ENCODE measurements at places on chromosomes 3 and 15.

DNA sequence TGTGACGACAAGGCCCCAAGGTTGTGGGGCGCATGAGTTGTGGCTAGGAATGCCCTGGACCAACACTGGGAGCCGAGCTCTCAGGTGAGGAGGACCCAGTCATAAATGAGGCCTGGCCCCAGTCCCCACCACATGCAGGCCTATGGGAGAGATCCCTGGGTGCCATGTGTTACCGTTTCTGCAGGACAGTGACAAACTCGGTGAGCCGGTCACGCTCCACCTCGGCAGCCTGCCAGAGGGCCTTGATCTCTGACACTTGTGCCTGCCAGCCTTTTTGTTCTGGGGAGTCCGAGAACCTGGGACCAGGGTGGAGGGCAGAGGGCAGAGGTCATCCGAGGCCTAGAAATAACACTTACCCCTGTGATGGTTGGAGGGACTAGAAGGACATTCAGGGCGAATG lies 27.7 kb upstream of the HHATL start:
- DNase-seq: no peak

DNA sequence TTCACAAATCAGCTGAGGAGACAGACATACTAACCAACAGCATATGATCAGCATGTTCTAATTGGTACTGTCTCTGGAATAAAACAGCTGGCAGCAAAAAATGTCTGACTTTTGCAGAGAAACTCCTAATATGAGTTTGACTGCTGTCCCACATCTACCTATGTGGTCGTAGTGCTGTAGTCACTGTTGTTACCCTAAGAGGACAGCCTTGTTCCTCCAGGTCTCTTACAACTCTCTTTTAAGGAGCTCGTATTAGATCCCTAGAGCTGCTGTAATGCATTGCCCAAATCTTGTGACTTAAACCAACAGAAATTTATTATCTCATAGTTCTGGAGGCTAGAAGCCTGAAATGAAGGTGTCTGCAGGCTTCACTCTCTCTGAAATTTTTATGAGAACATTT lies 92.1 kb downstream of the TGFBR2 start:
- DNase-seq: no peak

GRCh38 chr3:179308001-179308400 lies 14.8 kb upstream of the ZNF639 start:
- DNase-seq: no peak

GRCh38 chr3:70383360-70383831 lies 71.0 kb upstream of the MDFIC2 start:
- no peak for DNase-seq

DNA sequence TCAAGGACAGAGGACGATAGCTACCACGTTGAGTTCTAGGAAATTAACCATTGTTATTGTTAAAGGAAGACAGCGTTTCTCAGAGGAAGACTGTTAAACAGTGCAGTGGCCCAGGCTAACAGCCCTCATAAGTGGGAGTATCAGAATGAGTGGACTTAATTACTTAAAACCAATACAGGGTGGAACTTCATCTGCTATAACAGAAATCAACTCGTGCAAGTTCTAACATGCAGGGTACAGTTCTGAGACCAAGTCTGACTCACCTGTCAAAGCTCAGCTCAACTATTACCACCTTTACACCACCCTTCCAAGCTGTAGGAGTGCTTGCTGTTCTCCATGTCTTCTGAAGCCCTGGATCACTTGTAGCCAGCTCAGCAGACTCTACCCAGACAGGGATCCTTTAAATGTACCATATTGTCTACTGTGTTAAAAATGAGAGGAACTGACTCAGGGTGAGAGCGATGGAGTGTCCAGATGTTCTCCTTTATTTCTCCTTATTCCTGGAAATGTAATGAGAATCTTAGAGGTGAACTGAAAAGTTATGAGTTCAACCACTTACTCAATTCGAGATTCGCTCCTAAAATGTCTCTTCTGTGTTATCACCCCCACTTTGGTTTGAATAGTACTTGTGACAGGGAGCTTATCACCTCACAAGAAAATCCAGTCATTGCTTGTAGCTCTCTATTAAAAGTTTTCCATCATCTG lies 26.5 kb downstream of the CD86 start:
- no peak for DNase-seq

- DNase-seq: no peak
These were observed 57.9 kb downstream of the CMSS1 start for GRCh38 chr3:99875581-99875928.

DNA sequence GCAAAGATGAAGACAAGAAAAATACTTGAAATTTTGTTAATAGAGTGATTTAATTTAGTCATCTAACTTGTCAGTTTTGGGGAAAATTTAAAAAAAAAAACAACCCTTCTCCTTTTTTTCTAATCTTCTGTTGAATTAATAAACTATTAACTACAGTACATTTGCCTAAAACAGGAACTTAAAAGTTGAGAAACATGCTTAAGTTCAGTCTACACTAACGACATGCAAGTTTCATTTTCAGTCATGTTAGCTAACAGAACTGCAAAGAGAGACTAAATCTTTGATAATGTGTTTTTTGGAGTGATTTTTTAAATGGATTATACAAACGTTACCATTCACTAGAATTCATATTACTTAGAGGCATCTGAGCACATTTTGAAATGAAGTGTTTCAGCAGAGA lies 71.9 kb upstream of the MBNL1 start:
- DNase-seq: no peak

GRCh38 chr3:168100777-168101492 lies 5.2 kb upstream of the GOLIM4 start:
- DNase-seq: no peak

DNA sequence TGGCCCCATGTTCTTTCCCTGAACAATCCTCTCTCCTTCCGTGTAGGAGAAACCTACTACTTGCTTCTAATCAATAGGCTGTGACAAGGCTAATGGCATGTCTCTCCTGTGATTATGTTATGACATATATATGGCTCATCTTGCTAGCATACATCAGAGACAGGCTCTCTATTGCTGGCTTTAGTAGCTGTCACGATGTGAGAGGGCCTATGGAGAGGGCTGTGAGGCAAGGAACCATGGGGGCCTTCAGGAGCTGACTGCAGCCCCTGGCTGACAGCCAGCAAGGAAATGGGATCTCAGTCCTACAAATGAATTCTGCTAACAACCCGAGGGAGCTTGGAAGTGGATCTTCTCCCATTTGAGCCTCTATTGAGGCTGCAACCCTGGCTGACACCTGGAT lies 96.3 kb downstream of the EOMES start:
- no peak for DNase-seq

GRCh38 chr3:161203485-161204098 lies 17.5 kb upstream of the NMD3 start:
- DNase-seq: no peak

DNA sequence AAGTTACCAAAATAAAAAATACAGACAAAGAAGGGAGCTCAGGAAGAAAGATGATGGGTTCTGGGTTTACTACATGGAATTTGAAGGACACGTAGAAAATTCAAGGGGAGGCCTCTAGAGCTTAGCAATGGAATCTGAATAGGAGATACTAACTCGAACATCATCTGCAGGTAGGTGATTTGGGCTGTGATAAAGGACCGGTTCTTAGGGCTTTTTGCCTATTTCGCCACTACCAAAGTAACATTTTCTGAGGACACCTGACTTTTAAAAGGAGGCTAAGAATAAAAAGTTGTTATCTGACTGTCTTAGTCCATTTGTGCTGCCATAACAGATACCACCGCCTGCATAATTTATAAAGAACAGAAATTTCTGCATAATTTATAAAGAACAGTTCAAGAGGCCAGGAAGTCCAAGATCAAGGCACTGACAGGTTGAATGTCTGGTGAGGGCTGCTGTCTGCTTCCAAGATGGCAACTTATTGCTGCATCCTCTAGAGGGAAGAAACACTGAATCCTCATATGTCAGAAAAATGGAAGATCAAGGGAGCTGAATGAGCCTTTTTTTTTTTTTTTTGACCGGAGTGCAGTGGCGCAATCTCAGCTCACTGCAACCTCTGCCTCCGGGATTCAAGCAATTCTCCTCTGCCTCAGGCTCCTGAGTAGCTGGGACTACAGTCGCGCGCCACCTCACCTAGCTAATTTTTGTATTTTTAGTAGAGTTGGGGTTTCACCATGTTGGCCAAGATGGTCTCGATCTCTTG lies 67.9 kb upstream of the UBE2E2 start:
- DNase-seq: no peak

DNA sequence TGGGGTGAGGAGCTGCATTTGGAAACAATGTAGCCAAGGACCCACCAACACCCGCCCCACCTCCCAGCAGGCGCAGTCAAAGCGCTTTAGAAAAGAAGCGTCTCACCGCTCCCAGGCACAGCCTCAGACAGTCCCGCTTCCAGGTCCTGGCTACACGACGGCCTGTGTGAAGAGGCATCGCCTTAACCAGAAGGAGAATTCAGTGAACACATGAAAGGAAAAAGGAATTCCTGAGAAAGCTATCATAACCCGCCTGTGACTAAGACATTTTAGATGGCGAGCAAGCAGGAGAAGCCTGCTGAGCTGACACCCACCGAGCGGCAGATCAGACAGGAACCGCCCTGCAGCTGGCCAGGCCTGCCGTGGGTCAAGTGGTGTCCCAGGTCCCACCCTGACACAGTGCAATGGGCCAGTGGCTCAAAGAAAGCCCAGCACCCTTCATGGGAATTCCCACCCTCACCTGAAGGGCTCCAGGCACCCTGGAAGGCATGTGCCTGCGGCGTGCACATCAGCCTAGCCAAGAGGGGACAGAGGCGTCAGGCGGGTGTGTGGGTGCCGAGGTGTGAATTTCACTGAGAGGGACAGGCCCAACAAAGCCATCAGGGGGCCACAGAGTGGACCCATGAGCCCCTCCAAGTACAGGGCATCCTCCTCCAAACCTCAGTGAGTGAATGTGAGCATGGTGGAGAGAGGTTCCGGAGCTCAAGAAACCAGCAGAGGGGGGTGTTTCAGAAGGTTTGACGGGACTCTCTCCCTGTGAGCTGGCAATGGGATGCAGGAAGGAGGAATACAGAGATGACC lies 144.8 kb downstream of the NSMCE3 start:
- DNase-seq: no peak

DNA sequence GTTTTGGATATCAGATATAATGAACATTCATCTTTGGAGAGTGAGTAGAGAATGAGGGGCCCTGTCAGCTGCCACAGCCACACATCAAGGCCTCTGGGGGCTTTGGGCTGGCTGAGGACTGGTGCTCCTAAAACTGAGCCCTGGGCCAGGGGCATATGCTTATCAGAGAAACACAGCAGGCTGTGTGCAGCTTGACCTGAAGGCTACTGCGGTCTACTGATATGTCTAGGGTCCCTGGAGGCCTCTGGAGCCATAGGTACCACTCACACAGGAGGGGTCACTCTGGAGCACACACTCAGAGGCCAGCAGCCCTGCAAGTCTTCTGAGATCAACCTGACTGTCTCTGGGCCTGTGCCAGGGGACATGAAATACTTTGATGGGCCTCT lies 7.6 kb downstream of the TF start:
- no peak for DNase-seq

DNA sequence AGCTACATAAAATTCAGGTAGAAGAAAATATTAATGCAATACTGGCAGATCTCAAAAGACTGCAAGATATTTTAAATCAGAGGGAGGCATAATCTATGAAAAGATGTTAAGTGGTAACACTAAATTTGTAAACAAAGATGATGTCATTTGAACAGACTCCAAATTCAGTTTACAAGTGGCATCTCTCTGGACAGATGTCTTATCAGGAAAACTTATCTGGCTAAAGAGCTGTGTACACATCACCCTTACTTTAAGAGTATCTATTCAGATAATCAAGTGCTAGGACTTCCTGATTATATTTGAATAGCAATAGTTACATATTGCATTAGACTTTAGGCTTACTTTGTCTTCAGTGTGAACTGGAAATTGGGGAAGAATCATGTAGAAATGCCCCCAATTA lies 231.5 kb downstream of the WDR72 start:
- no peak for DNase-seq

GRCh38 chr3:15711281-15711680 lies 86.5 kb downstream of the ANKRD28 start:
- DNase-seq: no peak

- DNase-seq: no peak
These were observed 2.5 kb upstream of the PLD1 start for GRCh38 chr3:171812811-171813210.

GRCh38 chr3:175383371-175383770 lies 524.2 kb downstream of the NAALADL2 start:
- DNase-seq: no peak

GRCh38 chr15:47718497-47719437 lies 1.5 kb downstream of the SEMA6D start:
- no peak for DNase-seq

GRCh38 chr15:80105595-80105994 lies 46.1 kb downstream of the ZFAND6 start:
- DNase-seq: no peak

GRCh38 chr3:167078070-167078622 lies 302.0 kb downstream of the ZBBX start:
- DNase-seq: no peak

DNA sequence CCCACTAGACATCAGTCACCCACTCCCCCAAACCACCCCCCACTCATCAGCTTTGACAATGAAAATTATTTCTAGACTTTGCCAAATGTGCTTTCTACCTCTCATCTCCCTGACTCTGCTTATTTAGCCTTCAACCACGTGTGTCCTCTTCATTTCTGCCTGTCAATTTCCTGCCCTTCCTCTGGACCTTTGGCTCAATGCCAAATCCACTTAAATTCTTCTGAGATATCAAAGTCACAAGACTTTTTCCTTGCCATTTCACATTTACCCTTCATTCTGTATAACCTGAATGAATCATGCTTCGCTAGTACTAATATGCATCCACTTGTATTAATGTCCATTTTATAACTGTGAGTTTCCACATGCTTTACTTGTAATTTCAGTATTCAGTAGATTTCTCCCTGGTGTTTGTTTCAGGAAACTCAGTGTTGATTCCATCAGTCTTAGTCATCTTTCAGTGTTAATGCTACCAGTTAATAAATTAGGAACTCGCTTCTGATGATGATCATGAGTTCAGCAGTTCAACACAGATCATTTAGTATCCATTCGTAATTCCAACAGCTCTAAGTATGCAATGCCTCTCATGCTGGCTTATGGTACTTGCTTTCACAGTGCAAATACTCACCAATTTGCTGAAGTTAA lies 128.2 kb upstream of the OSTN start:
- DNase-seq: no peak

- no peak for DNase-seq
These were observed 12.2 kb downstream of the CPB1 start for GRCh38 chr3:148839805-148840204.

DNA sequence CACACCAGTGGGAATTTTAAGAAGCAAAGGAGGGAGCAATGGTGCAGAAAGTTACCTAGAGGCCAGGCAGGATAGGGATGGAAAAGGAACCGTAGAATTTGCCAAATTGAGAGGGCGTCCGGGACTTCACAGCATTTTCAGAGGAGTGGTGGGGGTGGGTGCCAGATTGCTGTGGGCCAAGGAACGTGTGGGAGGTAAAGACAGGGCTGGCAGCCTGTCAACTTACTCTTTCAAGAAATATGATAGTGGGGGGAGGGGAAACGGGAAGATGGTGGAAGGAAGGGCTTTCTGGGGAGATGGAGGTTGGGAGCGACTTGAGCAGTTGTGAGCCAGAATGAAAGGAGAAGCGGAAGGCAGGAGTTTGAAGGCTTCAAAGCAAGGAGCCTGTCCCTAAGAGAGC lies 1.4 kb upstream of the SLC6A11 start:
- DNase-seq: no peak

Measured in stimulated activated CD4-positive, alpha-beta T cell treated with anti-CD3 and anti-CD28 coated beads, Interleukin-12 subunit alpha, Interleukin-12 subunit beta, amount 100 ng/mL, for 48 hours (primary cell).